CD4-positive, CD25-positive, alpha-beta regulatory T cell (primary cell): ENCODE measurements at places on chromosomes 1 and 21.

- no peak for DNase-seq
Observed at GRCh38 chr1:221309723-221310122, 430.5 kb downstream of the HLX start.

DNA sequence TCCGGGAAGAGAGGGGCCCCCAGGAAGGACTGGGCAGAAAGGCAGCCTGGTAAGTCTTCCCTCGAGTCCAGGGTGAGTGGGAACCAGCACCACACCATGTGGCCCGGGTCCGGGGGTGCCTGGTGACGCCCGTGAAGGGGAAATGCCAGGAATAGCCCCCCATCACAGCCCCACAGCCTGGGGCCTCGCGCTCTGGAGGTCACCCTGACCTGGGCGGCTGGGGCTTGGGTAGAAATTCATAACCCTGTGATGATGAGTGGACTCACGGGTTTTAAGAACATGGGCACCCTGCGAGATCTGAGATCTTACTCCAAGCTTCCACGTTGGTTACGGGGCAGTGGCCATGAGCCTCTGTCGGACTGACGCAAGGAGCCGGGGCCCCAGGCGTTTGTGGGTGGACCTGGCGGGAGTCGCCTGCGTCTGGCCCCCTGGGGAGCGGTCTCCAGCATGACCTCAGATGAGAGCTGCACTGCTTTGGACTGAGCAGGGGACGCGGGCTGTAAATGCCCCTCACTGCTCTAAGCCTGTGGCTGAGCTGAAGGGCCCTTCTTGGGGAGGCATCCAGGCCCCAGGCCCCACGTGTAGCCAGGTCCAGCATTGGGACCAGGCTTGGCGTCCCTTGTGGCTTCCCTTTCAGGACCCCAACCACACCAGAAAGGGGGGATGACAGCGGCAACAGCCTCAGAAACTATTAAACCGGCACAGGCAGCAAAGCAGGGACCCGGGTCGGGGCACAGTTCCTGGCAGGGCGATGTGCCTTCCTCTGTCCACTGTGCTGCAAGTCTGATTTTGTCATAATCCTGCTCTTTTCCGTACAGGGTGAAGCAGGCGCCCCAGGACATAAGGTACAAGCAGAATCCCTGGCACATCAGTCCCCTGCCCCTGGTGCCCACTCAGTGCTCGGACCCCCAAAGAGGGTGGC lies 60.0 kb downstream of the SLC19A1 start:
- no peak for DNase-seq

GRCh38 chr1:109383854-109384253 lies 13.9 kb downstream of the SORT1 start:
- no peak for DNase-seq

- DNase-seq = no peak
Observed at GRCh38 chr1:14955402-14955801, 198.1 kb upstream of the TMEM51 start.

DNA sequence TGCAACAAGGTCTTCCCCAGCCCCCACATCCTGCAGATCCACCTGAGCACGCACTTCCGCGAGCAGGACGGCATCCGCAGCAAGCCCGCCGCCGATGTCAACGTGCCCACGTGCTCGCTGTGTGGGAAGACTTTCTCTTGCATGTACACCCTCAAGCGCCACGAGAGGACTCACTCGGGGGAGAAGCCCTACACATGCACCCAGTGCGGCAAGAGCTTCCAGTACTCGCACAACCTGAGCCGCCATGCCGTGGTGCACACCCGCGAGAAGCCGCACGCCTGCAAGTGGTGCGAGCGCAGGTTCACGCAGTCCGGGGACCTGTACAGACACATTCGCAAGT lies 3.8 kb downstream of the ZBTB18 start:
- DNase-seq = no peak

DNA sequence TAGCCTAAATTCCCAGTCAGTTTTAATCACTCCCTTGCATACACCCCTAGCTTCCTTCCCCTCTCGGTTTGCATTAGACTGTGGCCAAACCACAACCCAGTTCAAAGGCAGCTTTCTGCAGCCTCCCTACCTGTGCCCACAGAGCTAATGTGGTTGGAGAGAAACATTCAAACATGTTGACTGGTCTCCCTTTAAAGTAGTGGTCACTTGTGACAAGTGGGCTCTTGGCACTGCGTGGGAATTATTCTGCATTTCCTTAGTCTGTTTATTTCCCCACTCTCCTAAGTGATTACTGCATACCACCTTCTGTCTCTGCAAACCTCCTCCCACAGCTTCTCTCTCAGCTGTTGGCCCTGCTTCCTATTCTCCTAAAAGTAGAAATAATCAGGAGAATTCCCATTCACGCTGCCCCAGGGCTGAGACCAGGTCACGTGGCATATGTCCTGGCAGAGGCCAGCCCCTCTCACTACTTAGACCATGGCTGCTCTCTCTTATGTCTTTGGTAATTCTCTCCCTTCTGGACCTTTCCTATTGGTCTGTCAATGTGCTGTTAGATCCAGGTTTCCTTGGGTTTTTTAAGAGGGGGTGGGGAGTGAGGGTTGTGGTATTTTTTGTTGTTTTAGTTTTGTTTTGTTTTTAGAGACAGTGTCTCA lies 38.4 kb upstream of the CD101 start:
- peak; percentile 17 for DNase-seq

- no peak for DNase-seq
Observed at GRCh38 chr1:179803104-179803503, 60.0 kb downstream of the FAM163A start.
